ENCODE measurements at places on chromosomes 5 and 9.
A peak's percentile ranks its signal among the peaks of the same experiment; 100 is the strongest.

- DNase-seq: no peak
These were observed 26.1 kb downstream of the HMGCR start for GRCh38 chr5:75363111-75363510.

DNA sequence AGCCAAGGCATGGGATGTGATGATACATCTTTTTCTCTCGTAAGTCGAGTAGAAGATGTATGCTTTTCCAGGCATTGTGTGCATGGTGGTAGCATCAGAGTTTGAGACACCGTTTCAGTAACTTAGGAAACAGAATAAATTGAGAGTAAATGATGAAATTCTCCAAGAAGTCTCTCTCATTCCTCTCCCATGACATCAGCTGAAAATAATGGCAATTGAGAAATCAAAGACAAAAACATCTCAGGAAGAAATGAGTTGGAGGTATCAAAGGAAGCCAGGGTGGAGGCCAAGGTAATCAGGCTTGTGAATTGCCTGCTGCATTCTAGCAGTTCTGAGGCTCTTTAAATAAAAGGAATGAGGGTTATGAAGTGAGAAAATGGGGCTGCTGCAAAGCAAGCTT, 53.9 kb downstream of the SGCD start:
- peak; percentile 73 for DNase-seq

DNA sequence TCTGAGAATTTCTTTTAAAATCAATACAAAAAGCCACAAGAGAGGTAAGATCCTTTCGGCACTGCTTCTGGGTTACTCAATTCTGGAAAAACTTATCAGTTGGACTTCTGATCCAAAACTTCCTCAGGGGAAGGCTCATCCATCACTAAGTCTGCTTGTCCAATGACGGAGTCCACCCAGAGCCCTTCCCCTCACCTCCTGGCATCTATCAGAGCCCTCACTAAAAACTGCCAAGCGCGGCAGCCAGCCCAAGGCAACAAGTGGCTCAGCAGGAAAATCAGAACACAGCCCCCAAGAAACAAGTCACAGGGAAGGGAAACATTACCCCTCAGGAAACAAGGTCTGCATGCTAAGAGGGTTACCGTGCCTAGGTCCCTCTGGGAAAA, 869 bp upstream of the ESM1 start:
- DNase-seq: no peak

DNA sequence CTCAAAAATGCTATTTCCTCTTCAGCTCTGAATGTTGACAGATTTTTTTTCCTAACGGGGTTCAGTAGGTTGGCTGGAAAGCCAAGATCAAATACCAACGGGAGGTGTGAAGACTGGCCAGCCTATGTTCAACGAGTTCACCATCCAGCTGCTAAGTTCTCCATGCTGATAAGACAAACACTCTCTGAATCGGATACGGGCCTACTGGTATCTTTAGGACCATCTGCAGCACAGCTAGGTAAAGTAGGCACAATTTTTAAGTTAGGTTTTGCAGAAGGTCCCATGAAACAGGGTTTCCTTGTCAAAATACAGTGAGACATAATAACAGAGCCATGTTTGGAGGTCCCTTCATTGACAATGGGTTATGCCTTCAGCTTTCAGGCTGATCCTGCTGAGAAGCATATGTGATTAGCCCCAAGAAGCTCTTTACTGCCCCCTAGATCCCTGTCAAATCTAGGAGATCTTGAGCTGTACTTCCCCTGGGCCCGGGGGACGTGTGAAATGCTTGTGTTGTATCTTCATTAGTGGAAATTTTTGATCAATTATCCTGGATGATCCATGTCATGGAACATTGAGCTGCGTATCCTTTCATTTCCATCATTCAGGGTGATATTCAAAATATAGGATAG, 60.6 kb downstream of the PGM5 start:
- no peak for DNase-seq

DNA sequence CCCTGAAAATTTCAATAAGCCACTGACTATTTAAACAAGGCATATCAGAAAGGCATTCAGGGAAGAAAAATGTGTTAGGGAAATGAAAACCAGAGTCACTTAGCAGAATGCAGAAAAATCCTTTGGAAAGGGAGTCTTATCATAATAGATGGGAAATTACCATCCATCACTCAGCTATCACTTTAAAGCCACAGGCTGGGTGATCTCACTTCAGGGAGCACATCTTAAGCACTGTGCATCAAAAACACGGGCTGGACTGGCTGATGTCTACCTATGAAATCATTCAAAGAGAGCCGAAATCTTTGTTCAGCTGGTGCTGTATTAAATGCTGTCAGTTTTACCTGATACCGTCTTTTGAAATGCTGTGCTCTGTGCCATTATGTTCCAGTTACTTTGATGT, 73.5 kb downstream of the C9orf57 start:
- no peak for DNase-seq

DNA sequence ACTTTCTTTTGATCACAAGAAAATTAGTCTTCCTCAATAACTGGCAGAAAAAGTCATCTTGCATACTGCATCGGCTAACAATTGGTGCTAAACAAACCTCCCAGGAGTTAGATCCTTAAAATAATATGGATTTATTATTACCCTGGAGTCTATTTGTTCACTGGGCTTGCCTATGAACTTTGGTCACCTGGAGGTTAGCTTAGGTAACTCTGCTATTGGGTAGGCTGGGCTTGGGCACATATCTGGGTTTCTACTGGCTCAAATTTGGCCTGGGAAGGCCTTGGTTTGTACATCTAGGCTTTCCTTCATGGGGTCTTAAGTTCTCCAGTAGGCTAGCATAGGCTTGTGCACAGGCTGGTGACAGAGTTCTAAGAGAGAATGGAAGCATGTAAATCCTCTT, 279.9 kb downstream of the RASEF start:
- no peak for DNase-seq

GRCh38 chr9:5608298-5609225, 20.3 kb upstream of the RIC1 start:
- no peak for DNase-seq

DNA sequence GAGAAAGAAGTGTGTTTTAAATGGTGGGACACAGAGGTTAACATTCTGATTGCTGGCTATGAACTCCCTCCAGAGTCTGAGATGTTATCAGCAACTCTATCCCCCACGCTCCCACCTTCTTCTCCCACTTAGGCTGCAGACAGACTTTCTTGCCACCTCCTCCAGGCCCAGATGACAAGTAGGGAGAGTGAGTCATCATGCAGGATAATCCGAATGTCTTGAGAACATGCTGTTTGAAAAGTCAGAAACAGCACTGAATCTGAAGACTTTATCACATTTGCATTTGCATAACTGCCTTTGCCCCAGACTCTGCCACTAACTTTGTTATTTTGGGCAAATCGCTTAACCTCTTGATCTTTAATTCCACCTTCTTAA, 139.8 kb downstream of the ESM1 start:
- peak; percentile 74 for DNase-seq

DNA sequence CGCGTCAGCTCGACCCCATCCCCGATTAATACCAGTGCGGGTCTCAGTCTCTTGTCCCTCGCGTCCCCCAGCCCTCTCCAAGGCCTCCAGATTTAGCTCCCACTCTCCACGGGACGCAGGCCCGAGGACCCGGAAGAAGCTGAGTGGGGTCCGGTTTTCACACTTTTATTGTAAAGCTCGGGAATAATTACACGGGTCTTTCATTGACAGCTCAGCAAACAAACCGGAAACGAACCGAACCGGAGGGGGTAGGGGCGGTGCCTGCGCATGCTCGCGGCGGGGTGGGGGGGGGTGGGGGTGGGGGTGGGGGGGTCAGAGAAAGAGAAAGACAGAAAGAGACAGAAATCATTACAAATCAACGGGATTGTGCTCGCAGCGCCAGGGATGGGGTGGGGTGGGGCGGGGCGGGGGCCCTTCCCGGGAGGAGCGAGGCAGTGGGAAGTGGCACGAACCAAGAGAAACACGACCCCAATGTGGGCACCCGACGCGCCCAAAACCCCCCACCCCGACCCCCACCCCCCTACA, 27.9 kb downstream of the PCDH1 start:
- DNase-seq: no peak

GRCh38 chr5:65802820-65803219, 80.8 kb downstream of the NLN start:
- DNase-seq: no peak

- no peak for DNase-seq
These were observed 30.1 kb downstream of the EGR1 start for GRCh38 chr5:138495351-138495750.

DNA sequence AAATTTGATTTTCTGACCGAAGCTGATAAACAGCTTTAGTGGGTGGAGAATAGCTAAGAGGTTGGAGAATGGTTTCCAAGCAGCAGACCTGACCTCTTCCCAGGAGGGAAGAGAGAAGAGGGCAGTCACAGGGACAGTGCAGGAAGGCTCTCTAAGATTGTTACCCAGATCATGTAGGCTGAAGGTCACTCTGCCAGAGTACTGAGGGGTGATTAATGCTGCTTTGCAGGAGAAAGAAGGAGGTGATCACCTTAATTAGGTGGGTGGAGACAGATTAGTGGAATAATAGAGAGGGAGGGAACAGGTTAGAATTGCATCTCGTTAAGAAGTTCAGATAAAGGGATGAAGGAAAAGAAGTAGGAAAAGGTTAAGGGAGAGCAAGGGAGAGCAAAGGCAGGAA, 440.5 kb downstream of the BRINP1 start:
- no peak for DNase-seq

- DNase-seq: no peak
These were observed 279.3 kb downstream of the ASTN2 start for GRCh38 chr9:117135501-117136098.

DNA sequence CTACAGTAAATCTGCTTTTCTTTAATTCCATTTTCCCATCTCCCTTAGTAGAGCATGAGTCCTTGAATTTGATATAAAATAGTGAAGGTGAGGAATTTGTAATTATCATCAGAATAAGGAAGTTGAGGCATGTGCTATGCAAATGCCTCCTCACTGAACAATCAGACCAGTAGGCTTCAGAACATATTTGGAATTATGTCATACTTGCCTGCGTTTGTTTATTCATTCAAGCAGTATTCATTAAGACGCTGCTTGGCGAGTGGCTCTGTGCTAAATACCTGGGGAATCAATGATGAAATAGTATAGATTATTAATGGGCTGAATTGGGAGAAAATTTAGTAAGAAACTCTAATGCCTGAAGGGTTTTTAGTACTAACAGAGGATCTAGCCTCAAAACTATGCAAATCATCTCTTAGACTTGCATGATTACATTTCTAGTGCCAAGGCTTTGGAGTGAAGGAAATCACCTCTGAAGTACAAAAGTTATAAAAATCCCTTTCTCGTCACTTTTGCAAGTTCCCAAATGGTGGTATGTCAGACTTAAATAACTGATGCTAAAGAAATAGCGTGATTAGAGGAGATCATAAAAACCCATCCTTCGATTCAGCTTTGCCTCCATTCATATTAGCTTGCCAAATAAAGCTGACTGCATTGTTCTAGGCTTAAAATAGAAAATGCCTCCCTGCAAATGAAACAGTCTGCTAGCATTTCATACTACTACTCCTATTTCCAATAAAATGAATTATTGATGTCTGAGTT, 141.7 kb downstream of the PCSK5 start:
- no peak for DNase-seq

DNA sequence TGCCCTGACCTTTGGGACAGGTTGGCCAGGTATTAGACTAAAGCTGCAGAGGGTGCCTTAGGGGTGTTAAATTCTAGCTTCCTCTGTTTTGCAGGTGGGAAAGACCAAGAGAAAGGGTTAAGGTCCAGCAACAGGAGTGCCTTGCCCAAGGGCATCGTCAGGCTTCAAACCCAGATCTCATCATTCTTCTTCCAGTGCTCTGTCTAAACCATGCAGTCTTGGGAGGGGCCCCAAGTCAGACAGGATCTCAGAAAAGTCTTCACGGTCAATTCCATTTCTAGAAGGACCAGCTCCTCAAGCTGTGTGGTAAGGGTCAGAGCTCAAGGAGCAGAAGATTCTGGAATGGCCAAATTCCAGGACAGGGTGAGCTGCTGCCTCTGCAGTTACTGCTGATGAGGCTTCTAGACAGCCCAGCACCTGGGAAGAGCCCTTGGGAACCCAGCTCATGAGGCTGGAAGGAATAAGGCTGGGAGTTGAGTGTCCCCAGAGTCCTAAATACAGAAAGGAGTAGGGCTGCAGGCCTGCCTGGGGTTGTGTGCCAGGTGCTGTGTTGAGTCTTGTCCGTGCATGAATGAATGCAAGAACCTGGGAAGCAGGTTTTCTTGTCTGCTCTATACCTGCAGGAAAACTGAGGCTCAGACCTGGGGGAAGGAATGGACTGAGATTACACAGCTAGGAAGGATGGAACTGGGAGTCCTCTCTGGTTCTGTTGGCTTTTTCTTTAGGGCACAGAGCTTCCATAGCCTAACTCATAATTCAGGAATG, 69.3 kb downstream of the WWC1 start:
- no peak for DNase-seq

DNA sequence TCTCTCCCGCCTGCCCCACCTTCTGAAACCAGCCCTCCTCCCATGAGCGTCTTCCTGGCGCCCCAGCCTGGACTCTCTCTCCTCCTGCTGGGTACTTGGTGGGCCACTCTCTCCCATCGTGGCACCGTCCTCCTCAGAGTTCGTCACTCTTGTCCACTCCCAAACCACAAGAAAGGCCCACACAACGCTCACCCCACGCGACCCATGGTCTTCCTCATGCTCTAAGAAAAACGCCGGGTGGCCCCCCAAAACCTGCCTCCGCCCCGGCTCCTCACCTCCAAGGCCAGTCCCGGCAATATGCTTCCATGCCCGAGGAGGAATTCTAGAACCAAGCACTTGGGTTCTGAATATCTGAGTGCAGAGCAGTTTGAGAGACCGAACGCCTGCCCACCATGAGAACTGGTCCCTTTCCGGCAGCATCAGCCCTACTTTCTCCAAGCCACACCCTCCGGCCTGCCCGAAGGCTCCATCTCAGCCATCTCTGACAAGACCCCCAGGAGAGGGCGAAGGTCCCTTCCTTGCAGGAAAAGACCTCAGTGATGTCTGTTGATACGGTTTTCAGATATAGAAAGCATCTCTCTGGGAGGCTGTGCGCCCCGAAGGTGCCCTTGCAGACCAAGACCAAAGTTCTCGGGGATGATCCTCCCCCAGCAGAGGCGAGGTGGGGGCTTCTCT, 15.0 kb downstream of the SLC6A3 start:
- DNase-seq: no peak

DNA sequence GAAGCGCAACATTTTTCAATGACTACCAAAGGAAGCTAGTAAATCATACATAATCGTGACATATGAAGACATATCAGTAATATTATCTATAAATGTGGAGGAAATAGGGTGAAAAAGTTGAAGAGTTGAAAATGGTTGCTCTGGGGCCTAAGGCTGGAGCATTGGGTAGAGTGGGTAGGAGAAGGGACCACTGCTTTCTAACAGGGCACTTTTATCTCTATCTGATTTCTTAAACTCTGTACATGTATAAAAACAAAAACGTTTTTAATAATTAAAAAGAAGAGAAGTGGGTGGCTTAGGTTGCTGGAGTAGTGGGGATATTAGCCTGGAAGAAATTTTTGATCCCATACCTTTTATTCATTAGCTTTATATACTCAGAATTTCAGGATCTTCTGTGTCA, 44.2 kb upstream of the ITGA1 start:
- no peak for DNase-seq

DNA sequence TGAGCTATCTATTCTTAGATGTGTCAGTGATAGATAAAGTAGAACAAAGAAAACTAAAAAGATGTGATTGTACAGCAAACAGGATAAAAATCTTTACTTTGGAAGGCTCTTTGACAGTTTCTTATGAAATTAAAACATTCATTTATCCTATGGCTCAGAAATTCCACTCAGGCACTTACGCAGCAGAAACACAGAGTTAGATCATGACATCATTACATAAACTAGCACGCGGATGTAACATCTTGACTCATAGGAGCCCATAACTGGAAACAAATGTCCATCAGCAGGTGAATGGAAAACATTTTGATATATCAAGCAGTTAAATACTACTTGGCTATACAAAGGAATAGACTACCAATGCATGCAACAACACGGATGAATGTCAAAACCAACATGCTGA, 45.3 kb downstream of the ICE1 start:
- DNase-seq: no peak

Measured in mesenchymal stem cell (in vitro differentiated cells and primary cell).